NCI-H1930 (cell line): ENCODE measurements at places on chromosomes 3 and 15.

DNA sequence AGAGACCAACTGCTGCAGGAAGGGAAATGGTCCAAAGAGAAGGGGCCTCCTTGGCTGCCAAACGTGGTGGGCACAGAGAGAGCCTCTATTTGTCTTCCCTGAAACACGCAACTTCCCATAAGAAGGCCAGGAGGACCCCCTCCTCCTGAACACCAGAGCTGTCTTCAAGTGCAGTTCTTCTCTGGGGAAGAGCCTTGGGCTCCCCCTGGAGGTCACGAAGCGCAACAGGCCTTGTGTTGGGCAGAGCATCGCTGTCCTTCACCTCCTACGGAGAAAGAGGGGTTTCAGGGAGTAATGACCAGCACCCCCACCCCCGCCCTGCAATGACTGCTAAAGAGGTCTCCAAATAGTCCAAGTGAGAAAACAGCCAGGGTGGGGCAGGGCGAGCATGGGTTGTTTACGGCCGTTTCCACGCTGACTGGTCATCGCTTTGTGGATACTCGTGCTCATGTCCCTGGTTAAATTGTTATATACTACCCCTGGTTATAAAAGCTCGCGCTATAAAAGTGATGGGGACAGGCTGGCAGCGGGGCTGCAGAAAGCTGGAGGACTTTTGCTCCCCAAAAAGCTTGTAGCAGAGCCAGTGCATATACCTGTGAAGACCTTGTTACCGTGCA, 397.5 kb upstream of the ATP10A start:
- DNase-seq = peak; percentile 15

DNA sequence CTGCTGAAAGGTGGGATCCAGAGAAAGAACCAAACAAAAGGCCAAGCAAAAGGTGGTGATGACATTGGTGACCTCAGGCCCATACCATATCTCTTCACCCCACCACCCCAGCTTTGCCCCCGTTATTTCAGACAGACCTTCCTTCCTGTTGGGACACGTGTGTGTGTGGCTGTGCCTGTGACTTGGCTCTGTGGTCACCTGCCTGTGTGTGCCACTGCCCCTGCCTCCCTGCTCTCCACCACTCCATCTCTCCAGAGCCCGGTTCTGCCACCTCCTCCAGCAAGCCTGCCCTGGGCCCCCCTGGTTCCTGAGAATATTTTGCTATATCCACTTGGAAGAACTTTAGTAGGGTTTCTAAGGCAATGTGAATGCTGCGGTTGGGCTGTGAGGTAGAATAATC, 28.6 kb upstream of the TLE3 start:
- DNase-seq = no peak

- no peak for DNase-seq
Measured at GRCh38 chr3:119589102-119589773, 8.4 kb upstream of the PLA1A start.

- no peak for DNase-seq
Measured at GRCh38 chr3:71064956-71065763, 518.4 kb downstream of the FOXP1 start.

DNA sequence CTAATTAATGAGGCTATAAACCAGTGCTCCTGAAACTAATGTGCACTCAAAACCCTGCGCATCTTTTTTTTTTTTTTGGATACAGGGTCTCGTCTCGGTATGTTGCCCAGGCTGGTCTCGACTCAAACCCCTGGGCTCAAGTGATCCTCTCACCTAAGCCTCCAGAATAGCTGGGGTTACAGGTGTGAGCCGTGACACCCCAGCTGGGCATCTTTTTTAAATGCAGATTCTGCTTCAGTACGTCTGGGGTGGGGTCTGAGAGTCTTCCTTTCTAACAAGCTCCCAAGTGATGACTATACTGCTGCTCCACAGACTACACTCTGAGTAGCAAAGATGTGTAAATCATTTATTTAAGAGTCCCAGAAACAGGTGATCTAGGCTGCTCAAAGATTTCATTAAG, 73.0 kb downstream of the BFSP2 start:
- no peak for DNase-seq

- no peak for DNase-seq
Measured at GRCh38 chr3:162143180-162143579, 646.6 kb downstream of the OTOL1 start.

GRCh38 chr15:101609742-101610610, 42.2 kb downstream of the TM2D3 start:
- DNase-seq = no peak

- DNase-seq = no peak
Measured at GRCh38 chr3:89649431-89649830, 542.0 kb downstream of the EPHA3 start.

DNA sequence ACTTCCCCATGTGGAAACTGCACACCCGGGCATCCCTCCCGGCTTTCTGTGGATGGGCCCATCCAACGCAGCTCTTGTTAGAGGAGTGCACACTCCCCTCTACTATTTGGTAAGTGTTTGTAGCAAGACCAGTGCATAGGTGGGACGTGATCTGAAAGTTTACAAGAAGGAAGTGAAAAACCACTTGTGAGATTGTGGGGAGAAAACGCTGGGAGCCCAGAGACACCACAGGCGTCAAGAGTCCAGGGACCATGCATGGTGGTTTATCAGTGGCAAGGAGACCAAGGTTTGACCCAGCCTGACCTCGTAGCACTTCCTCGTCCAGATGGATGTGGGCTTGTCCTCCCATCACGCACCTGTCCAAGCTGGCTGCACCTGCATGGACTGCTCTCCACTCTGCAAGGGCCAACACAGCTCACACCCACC, 51.6 kb downstream of the ATP10A start:
- DNase-seq = no peak

DNA sequence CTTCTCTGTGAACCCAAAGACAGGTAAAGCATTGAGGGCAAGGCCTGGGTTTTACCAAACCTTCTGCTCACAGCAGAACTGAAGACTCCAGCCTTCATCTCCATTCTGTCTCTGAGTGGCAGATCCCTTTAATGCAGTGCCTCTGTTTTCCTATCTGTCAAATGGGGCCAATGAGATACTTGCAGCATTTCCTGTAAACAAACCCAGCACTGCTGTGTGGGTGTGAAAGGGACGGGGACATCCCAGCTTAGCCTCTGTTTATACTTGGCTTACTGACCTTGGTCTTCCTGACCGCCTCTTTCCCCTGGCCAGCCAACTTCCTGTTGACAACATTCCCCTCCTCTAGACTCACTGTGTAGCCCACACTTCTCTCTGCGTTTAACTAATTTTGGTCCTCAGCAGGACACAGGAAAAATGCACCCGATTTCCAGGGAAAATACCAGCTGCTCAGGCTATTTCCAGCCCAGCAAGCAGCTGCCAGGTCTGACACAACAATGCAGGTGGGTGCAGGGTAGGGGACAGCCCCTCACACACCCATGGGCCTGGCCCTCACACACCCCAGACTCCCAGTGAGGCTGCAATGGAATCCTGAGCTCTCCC, 105.9 kb upstream of the HERC1 start:
- DNase-seq = no peak

DNA sequence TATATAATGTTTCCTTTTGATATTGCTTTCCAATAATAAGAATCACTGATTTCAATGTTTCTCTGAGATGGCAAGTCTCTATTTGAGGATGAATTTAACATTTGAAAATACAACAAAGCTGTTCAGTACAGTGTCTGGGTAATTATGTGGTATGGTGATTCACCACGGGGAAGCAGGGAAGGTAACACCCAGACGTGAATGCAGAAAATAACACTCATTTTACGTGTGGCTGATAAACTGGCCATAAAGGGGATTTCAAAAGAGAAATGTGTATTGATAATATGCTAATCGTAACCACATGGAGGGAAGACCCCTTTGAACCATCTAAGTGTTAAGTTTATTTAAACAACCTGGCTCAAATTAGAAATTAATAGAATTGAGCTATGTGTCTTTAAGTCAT, 344.6 kb downstream of the GRM7 start:
- no peak for DNase-seq

- DNase-seq = no peak
Measured at GRCh38 chr3:12458901-12459300, 25.4 kb upstream of the TSEN2 start.

DNA sequence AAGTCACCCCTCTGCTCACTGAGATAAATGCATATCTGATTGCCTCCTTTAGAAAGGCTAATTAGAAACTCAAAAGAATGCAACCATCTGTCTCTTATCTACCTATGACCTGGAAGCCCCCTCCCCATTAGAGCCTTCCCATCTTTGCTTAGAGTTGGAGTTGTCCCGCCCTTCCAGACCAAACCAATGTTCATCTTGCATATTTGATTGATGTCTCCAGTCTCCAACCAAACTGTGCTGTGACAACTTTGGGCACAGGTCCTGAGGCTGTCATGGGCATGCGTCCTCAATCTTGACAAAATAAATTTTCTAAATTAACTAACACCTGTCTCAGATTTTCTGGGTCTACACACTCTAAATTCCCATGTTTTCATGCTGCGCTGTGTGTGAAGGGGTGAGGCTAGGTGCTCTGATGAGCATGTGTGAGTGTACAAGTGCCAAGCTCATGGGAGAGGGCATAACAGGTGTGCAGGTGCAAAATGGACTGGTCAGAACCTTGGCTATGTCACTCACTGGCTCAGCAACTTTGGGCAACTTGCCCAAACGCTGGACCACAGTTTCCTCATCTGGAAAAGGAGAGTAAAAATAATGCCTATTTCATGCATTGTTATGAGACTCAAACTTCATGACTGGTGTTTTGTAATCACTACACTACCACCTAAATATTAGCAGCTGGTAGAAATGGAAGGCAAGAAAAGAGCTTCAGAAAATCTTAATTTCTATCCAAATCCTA, 7.2 kb downstream of the DAPK2 start:
- DNase-seq = no peak

DNA sequence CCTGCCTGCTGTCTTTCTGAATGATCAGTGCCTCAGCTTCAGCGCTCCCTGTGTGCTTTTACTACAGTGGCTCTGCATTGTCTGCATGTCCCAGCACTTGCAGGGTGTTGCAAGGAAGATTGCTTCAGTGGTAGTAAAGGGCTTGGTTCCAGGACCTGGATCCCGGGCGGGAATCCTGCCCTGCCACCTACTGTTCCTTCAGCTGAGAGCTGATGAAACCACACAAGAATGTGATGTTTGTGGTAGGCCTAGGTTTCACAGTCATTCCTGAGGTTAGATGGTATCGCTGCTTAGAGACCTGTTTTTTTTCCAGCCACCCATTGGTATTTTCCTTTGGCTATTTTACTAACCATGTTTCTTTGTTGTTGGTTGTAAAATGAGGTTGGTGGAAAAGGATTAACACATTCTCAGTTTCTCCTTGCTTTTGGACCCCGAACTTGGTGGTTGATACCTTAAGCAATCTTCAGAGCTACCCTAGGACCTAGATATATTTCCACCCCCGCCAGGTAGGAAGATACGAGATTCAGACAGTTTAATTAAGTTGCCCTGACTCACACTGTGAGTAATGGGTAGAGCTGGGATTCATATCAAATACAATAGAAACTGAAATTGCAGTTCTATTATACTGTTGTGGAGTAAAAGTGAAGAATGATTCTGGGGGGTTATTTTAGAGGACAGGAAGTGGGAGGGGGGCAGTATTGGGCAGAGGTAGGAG, 11.4 kb downstream of the GPR87 start:
- no peak for DNase-seq

- DNase-seq = no peak
Measured at GRCh38 chr3:112464264-112464663, 35.0 kb downstream of the BTLA start.
